Fibroblast of the aortic adventitia (primary cell): ENCODE measurements at places on chromosomes 5 and 9. TPM values are rescaled to one million over a fixed set of nuclear protein-coding genes. Genes with fewer than 3 reads are reported as not detected.

CA9 gene
- 0.45 and 1.5 TPM in 2 replicates for total RNA-seq

MSANTD3 gene
- total RNA-seq: 50.9 and 76.1 TPM in 2 replicates

SEMA5A gene
- 13.9 and 57.0 TPM in 2 replicates for total RNA-seq

MRPS30 gene
- 78.6 and 78.9 TPM in 2 replicates for total RNA-seq

BAAT gene
- total RNA-seq: not detected in 2 replicates

PPP1R26 gene
- total RNA-seq: 2.8 and 5.2 TPM in 2 replicates

GNA14 gene
- total RNA-seq: 1.5 and 6.1 TPM in 2 replicates

AKNA gene
- total RNA-seq: 9.9 and 22.3 TPM in 2 replicates

BASP1 gene
- total RNA-seq: 18.5 and 50.7 TPM in 2 replicates
